Smooth muscle cell of the pulmonary artery (primary cell): ENCODE measurements at places on chromosomes 1 and 21. TPM values are rescaled to one million over a fixed set of nuclear protein-coding genes. Genes with fewer than 3 reads are reported as not detected.

The IVL gene
- not detected in 2 replicates for total RNA-seq

The RAB7B gene
- 2.4 and 6.5 TPM in 2 replicates for total RNA-seq

The S1PR1 gene
- 3.7 and 9.1 TPM in 2 replicates for total RNA-seq

The KCNK2 gene
- 1.7 and 16.3 TPM in 2 replicates for total RNA-seq

The SYPL2 gene
- total RNA-seq, result 0.56 and 0.91 TPM in 2 replicates
